Jurkat, Clone E6-1 (cell line): ENCODE measurements at places on chromosomes 2 and 18.

GRCh38 chr2:234952270-234953115 lies 676 bp downstream of the SH3BP4 start:
- no peak for DNase-seq

GRCh38 chr2:207914716-207915115 lies 110.6 kb downstream of the PLEKHM3 start:
- DNase-seq, result no peak

DNA sequence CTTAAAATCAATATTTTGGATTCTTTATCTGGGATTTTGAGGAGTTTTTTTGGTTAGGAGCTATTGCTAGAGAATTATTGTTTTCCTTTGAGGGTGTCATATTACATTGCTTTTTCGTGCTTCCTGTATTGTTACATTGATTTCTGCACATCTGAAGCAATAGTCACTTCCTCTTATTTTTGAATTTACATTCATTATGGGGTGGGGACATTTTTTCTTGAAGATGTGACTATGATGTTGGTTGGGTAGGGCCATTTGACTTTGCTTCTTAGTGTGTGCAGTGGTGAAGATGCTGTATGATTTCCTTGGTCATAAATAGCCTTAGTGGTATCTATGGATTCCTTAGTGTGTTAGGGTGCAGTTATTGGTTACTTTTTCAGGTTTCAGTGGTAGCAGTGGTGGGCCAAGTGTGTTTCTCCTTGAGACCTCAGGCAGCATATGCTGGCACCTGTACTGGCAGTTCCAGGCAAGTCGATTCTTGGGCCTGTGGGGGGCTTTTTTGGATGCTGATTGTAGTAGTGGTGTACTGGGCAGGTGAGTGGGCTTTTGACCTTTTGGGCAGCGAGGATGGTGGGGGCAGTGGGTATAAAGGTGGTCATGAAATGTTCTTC lies 61.8 kb downstream of the ARHGAP25 start:
- DNase-seq, result no peak

DNA sequence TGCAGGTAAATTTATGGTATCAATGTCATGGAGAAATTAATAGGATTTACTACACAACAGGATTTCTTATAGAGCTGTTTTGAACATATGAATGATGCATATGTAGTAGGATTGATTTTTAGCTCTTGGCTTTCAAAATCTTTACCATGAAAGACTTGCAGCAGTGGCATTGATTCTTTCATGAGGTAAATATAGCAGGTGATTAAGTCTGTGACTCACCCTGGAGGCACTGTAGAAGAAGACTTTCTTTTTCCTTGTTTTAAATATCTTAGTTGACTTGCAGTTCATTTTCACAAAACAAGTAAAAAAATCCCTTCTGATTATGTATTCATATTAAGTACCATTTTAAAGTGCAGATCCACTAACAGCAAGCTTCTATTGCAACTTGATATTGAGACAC lies 463.0 kb downstream of the FBXO15 start:
- no peak for DNase-seq

- DNase-seq, result no peak
Measured at GRCh38 chr2:133492719-133493380, 75.4 kb downstream of the NCKAP5 start.

DNA sequence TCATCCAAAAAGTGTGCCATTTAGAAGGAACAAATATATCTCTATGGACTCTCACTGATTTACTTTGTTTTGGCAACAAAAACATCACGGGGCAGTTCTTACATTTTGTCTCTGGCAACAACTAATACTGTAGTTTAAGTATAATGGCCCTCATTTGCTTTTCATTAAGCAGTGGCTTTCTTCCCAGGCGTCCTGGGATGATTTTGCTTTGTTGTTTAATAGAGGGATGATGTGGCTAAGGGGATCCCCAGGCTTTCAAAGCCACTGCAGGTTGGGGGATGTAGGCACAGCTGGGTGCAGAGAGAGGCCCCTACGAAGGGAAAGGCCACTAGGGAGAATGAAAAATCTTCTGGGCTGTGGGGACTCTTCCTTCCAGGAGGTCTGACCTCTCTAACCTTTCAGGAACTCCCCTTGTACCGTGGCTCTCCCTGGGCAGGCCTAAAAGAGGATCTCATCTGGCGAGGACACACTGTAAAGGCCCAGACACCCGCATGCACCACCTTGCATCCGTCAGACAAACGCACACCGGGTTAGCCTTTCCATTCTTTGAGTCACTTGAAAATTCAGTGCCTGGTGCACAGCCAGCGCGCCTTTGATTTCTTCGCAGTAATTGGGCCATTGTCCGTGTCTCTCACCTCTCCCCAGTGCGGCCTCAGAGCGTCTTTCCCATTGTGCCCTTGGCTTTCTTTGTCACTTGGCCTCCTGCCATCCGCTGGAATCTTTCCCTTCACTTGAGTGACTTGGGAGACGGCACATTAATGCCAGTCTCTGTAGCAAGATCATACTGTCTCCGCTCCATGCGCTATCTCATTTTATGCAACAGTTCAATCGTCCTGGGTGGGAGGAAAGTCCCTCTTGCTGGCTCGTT lies 40.3 kb upstream of the AFF3 start:
- no peak for DNase-seq

- DNase-seq, result no peak
Measured at GRCh38 chr18:52523566-52523965, 183.6 kb downstream of the DCC start.

DNA sequence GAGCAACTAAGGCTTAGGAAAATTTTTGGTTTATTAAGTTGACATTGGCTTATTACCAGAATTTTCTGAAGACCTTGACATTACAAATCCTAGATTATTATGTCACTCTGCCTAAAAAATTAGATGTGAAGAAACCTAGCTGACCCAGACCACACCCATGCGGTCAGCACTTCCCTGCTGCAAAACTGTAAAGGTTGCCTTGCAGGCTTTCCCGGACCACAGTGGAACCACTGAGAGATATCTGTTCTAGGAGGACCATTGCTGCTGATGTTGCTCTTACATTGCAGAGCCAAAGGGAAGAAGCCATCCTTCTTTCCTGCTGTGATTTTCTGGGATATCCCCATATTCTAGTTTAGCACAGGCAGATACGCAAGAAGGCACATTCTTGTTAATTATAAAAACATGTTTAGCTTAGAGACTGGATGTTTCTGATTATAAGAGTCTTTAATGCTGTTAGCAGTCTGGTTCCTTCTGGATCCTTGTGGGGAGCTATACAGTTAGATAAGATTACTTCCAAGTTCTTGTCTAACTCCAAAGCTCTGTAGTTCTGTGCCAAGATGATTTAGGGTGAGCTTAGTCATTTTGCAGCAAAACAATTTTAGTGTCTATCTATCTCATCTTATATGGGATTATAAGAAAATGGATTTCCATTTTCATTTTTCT lies 70.2 kb downstream of the AOX1 start:
- no peak for DNase-seq

DNA sequence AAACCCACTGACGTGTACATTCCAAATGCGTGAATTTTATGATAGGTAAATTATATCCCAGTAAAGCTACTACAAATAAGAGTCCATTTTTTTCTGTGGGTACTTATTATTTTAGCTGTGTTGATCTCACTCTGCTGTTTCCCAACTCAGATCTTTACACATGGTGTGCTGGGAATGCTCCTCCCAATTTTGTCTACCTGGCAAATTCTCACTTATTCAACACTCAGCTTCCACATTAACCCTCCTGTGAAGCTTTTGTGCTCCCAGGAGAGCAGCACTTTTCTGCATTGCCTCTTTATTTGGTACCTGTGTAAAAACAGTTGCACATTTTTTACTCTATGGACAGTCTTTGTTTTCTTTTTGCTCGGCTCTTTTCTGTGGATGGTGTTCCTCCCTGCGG lies 38.6 kb upstream of the ATP5MC3 start:
- no peak for DNase-seq

GRCh38 chr2:149068996-149069888 lies 30.7 kb downstream of the LYPD6B start:
- DNase-seq, result peak; percentile 83

GRCh38 chr2:133271105-133271504 lies 297.2 kb downstream of the NCKAP5 start:
- no peak for DNase-seq

DNA sequence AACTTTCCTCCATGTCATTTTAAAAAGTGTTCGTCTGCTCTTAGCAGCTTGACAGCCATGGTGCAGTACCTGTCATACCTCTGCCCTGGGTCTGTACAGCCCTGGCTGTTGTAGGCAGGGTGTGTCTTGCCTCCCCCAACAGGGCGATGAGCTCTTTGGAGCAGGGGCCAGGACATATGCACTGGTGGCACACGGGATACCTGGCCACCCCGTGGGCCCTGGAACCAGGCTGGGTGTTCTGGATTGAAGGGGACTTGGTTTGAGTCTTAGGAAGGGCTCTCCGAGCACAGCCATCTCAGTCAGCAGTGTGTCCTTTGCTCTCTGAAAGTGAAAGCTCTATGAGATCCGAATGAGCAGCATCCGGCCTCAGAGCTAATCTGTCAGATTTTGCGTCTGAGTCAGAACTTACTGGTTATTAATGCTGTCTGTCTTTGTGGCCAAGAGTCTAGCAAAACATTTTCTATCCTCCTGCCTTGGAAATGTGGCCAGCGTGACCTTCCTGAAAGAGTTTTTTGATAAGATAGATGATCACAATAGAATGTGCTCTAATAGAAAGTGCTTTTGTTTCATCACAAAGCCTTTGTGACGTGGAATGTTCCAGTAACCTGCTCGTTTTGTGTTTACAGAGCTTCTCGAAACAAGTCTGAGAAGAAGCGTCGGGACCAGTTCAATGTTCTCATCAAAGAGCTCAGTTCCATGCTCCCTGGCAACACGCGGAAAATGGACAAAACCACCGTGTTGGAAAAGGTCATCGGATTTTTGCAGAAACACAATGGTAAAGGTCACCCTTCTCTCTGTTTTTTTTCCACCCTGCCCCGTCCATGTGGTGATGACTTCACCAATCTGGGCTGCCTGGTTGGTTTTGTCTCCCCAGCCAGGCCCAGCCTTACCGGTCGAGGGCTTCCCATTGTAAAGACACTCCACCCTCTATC lies 77.3 kb upstream of the RPL31 start:
- no peak for DNase-seq

- DNase-seq, result no peak
Measured at GRCh38 chr2:230685178-230685577, 27.5 kb upstream of the CAB39 start.
